ENCODE measurements at places on chromosomes 6 and 20.
A peak's percentile ranks its signal among the peaks of the same experiment; 100 is the strongest.

- DNase-seq: peak; percentile 80
These were observed 5.1 kb downstream of the GABBR1 start for GRCh38 chr6:29627755-29628418.

- no peak for DNase-seq
These were observed 331.3 kb downstream of the ZFAND3 start for GRCh38 chr6:38150681-38151296.

DNA sequence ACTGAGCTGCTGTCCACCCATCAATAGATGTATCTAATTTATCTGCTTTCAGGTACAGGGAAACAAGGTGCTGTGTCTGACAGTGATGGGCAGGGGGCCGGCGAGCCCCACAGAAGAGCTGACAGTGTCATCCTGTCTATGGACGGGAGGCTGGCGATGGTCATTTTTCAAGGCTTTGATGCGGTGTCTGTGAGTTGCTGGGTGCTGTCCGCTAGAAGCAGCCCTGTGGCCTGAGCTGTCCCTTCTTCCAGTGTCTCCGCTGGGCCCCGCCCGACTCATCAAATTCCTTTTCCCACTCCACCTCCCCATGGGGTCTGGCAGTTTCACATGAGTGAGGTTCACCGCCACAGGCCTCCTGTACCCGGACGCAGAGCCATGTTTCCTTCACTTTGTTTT is 161.4 kb upstream of the PMEPA1 start:
- DNase-seq: no peak

GRCh38 chr6:4345543-4345942 is 210.2 kb upstream of the ECI2 start:
- DNase-seq: no peak

DNA sequence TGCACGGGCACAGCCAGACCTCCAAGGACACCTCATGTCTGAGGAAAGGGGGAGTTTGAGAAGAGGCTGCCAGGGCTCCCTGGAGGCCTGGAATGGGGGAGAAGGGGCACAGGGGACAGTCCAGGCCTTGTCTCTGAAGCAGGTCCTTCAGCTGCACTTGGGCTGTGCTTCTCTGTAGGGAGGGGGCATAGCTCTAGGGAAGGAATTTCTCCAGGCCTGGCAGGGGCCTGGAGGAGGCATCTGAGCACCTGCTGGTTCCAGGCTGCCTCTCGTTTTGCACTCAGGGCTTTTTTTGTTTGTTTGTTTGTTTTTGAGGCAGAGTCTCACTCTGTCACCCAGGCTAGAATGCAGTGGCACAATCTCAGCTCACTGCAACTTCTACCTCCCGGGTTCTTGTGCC is 67.7 kb downstream of the BCAS4 start:
- no peak for DNase-seq

DNA sequence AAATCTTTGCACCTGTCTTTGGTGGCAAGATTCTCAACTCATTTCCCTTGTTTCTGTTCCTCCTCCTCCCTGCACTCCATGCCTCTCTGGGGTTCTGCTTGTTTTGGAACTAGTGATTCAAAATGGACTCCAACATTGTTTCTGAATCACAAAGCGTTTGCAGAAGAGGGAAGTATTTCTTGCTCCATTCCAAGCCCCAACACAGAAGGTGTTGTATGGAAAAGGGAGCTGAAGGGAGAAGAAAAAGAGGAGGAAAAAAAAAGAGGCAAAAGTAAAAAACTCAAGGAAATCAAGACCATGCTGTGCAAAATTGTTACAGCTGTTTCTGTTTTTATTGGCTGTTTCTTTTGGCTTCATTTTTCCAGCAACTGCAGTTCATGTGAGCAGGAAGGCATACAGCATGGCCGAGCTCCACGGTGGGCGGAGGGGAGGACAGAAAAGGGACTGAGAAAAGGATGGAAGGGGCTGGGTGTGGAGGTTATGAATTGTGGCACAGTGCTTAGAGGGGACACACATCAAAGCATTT is 66.9 kb upstream of the PRL start:
- DNase-seq: no peak

- DNase-seq: no peak
These were observed 58.9 kb upstream of the SCP2D1 start for GRCh38 chr20:18754653-18755045.

GRCh38 chr6:149467265-149467664 is 17.5 kb downstream of the ZC3H12D start:
- no peak for DNase-seq

GRCh38 chr6:161613711-161614110 is 339.9 kb upstream of the AGPAT4 start:
- no peak for DNase-seq

GRCh38 chr6:93295631-93296030 is 123.7 kb downstream of the EPHA7 start:
- no peak for DNase-seq

GRCh38 chr6:26205625-26206574 is 118.7 kb downstream of the HFE start:
- no peak for DNase-seq

DNA sequence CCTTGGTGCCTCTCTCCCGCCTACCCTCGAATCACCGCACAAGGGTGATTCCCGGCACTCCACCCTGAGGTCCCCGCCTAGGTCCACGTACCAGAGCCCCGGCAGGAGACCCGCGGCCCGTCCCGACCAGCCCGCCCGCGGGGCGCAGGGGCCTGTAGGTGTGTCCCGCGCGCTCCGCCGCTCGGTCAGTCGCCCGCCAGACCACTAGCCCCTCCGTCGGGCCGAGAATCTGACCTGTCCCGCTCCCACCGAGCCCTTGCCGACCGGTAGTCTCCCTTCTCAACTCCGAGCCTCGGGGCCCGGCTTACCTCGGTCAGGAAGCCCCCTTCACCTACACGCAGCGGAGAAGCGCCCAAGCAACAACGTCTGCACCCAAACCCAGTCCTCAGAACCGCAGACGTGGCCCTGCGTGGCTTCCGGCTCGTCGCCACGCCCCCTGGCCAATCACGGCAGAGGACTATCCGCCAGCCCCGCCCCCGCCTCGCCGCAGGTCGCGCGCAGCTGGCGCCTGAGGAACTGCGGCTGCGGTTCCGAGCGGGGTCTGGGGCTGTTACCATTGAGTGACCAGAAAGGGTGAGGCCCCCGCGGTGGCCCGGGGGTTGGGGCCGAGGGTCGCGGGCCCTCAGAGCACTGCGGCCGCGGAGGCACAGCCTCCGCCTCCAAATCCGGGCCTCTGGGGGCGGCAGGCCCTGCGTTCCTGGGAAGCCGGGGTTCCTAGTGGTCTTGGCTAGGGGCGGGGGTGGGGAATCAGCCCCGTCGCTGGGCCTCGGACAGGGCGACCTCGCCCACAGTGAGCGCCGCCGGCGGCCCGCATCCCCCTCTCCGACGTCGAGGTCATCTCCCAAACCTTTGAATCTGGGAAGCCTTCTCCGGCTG is at the start of the genes PGM3 and RWDD2A:
PGM3 (minus strand) TSS at position 395 of the 876 bp plus-strand sequence. CDS start 2,253 bp downstream, outside the sequence.
RWDD2A (plus strand) TSS at position 487 of the 876 bp plus-strand sequence. CDS start 1,095 bp downstream, outside the sequence.
- DNase-seq: peak; percentile 92

Data from CD4-positive, alpha-beta T cell treated with Interleukin-17A for 4 hours (primary cell).